ENCODE measurements at places on chromosomes 7 and 10.

- peak; percentile 6 for DNase-seq
Observed at GRCh38 chr10:26311383-26311940, 94.9 kb downstream of the GAD2 start.

DNA sequence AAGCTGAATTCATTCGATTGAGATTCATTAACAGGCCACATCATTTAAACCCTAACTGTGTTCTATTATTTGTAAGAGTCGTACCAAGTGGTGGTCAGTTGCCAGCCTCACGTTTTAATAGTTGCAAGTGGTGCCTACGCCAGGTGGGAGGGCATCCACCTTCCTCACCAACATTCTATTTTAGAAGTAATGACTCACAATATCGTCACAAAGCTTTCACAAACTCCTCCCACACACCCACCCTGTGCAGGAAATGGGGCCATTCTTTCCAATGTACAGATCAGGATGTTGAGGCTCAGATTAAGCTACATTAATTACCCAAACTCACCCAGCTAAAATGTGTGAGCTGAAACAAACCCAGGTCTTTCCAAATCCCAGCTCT is 77.3 kb upstream of the SAMD8 start:
- DNase-seq, result no peak

GRCh38 chr10:119005362-119006043 is 24.0 kb upstream of the NANOS1 start:
- no peak for DNase-seq

DNA sequence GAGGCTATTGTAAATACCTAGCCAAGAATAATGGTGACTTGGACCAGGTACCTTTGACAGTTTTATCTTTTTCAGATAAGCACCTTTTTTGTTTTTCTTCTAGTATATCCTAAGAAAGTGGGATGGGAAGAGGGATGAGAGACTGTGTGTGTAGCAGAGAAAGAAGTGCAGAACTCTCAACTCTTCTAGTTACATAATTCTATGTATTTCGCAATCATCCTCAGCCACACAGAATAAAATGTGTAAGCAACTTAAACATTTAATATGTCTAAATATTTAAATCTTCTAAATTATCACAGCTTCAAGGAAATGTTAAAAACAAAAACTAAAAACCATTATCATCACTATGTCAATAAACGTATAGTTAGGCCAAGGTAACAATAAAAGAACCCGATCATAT is 42.6 kb upstream of the GSAP start:
- no peak for DNase-seq

All from endothelial cell (in vitro differentiated cells).